SJSA1 (cell line): ENCODE measurements at places on chromosomes 1 and 21. TPM values are rescaled to one million over a fixed set of nuclear protein-coding genes. Genes with fewer than 3 reads are reported as not detected.
A peak's percentile ranks its signal among the peaks of the same experiment; 100 is the strongest.

GRCh38 chr1:175158170-175158591 is 34.4 kb downstream of the KIAA0040 start:
- H3K36me3 ChIP-seq, result peaks cover 5% of the 10 kb centered on the region
- peaks cover 4% of the 10 kb centered on the region for H3K4me1 ChIP-seq
- no peak overlapping the region for H3K4me3 ChIP-seq
- no peak overlapping the region for H3K27ac ChIP-seq
- no peak for DNase-seq
- H3K27me3 ChIP-seq, result 0 out of 2 replicates have a peak, but pooled peaks cover 3% of the 10 kb centered on the region

- no peaks in the 10 kb centered on the region for H3K36me3 ChIP-seq
- H3K27me3 ChIP-seq, result no peaks in the 10 kb centered on the region
- no peak for DNase-seq
- H3K4me3 ChIP-seq, result no peak overlapping the region
- no peak overlapping the region for H3K27ac ChIP-seq
Measured at GRCh38 chr1:237542525-237543418, 347.9 kb downstream of the ZP4 start.

GRCh38 chr1:29456685-29457435 is 220.5 kb downstream of the PTPRU start:
- H3K27ac ChIP-seq, result no peak overlapping the region
- DNase-seq, result no peak
- no peaks in the 10 kb centered on the region for H3K4me1 ChIP-seq
- H3K4me3 ChIP-seq, result no peak overlapping the region
- no peaks in the 10 kb centered on the region for H3K36me3 ChIP-seq
- H3K27me3 ChIP-seq, result no peaks in the 10 kb centered on the region

DNA sequence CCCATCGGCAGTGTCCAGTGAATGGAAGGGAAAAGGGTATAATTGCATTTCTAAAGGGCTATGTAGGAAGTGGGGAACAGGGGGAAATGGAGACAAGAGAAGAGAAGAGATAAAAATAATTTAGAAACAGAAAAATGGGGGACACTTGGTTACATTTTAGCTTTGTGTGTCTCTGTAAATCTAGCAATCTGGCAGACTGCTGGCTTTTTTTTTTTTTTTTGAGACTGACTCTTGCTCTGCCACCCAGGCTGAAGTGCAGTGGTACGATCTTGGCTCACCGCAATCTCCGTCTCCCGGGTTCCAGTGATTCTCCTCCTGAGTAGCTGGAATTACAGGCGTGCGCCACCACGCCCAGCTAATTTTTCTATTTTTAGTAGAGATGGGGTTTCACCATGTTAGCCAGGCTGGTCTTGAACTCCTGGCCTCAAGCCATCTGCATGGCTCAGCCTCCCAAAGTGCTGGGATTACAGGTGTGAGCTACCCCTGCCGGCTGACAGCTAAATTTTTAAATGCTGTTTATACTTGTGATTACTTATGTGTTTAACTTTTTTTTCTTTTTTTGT is 53.4 kb downstream of the AGPAT3 start:
- H3K4me1 ChIP-seq, result peaks cover 28% of the 10 kb centered on the region
- no peak overlapping the region for H3K4me3 ChIP-seq
- peaks cover 15% of the 10 kb centered on the region for H3K36me3 ChIP-seq

GRCh38 chr1:82690411-82690810 is 889.7 kb downstream of the ADGRL2 start:
- no peaks in the 10 kb centered on the region for H3K36me3 ChIP-seq
- no peak overlapping the region for H3K27ac ChIP-seq
- no peaks in the 10 kb centered on the region for H3K4me1 ChIP-seq
- no peak for DNase-seq
- H3K4me3 ChIP-seq, result no peak overlapping the region

GRCh38 chr1:31505911-31506497 is 70.3 kb upstream of the TINAGL1 start:
- H3K4me1 ChIP-seq, result peaks cover 15% of the 10 kb centered on the region
- no peaks in the 10 kb centered on the region for H3K36me3 ChIP-seq
- DNase-seq, result peak; percentile 85
- no peak overlapping the region for H3K4me3 ChIP-seq
- no peaks in the 10 kb centered on the region for H3K27me3 ChIP-seq

IL10 gene
- total RNA-seq, result not detected in 2 replicates

DNA sequence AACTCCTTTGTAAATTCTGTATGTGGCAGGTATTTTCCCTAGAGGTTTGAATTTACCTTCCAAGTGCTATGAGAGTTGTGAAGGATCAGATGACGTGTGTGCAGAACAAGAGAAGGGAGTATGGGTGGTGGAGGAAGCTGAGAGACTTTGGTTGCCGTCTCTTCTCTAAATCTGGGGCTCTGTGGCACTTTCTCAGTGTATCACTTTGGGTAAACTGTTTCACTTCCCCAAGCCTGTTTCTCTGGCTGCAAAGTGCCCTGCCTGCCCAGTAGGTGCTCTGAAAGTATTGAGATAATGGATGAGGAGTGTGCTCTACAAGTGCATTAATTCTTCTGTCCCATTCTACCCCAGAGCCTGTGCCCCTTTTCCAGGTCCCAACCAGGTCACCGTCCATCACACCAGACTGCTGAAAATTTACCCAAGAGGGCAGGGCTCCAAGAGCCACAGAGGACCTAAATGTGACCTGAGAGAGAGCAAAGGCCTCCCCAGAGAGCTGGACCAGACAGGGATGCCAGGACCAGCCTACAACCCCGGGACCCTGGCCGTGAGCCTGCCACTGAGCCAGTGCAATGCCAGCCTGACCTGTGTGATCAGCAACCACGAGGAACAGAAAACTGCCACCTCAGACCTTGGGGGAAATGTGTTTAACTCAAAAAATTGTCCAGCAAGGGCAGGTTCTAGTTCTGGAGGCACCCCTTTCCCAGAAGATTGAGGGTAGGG is 131.6 kb upstream of the ETV3 start:
- no peak overlapping the region for H3K4me3 ChIP-seq
- no peak overlapping the region for H3K27ac ChIP-seq
- peaks cover 30% of the 10 kb centered on the region for H3K4me1 ChIP-seq
- H3K27me3 ChIP-seq, result no peaks in the 10 kb centered on the region
- DNase-seq, result no peak

CD1E gene
- not detected in 2 replicates for total RNA-seq

DNA sequence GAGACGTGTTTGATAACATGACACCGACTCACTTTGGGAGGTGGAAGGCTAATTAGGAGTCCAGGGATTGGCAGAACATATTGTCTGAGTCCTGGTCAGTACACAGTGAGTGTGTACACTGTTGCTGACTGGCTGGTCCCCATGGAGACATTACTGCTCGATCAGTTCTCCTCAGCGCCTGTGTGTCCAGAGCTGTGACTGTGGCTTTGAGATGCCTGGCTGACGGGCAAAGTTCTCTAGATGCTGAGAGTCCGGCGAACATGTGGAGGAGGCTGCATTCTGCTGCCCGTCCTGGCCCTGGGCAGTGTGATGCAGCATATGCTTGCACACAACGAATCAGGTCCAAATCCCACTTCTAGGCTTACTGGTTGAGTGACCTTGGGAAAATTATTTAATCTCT is 280.1 kb upstream of the ST6GALNAC5 start:
- no peak overlapping the region for H3K4me3 ChIP-seq
- no peak for DNase-seq

DNA sequence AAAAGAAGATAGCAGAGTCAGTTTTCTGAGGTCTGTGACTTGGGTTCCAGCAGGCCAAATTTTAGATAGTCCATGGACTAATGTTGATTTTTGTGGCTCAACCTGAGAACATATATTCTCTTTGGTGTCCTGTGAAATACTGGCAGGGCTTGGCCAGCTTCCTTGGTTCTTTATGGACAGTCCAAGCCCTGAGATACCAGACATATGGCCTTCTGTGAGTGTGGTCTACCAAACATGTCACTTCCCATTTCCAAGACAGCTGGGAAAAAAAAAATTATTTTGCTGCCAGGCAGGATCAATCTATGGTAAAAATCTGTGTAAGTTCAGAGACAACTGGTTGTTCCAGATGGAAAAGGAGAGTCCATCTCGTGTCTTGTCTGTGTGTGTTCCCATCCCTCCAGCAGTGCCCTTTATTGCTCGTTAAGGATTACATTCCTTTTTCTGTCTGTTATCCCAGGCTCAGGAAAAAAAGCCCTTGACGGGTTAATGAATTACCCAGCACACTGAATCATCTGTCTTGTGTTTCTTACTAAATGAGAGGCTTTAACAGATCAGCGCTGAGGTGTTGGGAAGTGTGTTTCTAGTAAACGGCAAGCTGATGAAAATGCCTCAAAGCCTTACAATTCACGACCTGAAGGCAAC is 33.4 kb upstream of the XPR1 start:
- H3K27ac ChIP-seq, result no peak overlapping the region
- DNase-seq, result no peak
- no peak overlapping the region for H3K4me3 ChIP-seq
- H3K27me3 ChIP-seq, result no peaks in the 10 kb centered on the region
- no peaks in the 10 kb centered on the region for H3K4me1 ChIP-seq

ABL2 gene
- 18.7 and 39.9 TPM in 2 replicates for total RNA-seq

- no peaks in the 10 kb centered on the region for H3K27me3 ChIP-seq
- no peak overlapping the region for H3K27ac ChIP-seq
- H3K36me3 ChIP-seq, result no peaks in the 10 kb centered on the region
- no peaks in the 10 kb centered on the region for H3K4me1 ChIP-seq
- DNase-seq, result no peak
Measured at GRCh38 chr1:163672976-163673758, 351.4 kb downstream of the NUF2 start.
